ENCODE measurements at places on chromosomes 5 and 9.

DNA sequence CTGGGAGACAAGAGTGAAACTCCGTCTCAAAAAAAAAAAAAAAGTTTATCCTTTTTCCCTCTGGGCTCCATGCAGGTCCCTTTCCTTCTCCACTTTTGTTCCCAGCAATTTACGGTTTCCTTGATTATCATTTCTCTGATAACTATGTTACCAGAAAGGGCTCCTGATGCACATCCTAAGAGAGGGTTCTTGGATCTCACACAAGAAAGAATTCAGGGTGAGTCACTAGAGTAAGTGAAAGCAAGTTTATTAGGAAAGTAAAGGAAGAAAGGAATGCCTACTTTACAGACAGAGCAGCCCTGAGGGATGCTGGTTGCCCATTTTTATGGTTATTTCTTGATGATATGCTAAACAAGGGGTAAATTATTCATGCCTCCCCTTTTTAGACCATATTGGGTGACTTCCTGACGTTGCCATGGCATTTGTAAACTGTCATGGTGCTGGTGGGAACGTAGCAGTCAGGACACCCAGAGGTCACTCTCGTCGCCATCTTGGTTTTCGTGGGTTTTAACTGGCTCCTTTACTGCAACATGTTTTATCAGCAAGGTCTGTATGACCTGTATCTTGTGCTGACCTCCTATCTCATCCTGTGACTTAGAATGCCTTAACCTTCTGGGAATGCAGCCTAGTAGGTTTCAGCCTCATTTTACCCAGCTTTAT is 13.5 kb upstream of the MELK start:
- no peak for DNase-seq

- no peak for DNase-seq
These were observed 413.5 kb downstream of the TLE4 start for GRCh38 chr9:79985264-79985663.

DNA sequence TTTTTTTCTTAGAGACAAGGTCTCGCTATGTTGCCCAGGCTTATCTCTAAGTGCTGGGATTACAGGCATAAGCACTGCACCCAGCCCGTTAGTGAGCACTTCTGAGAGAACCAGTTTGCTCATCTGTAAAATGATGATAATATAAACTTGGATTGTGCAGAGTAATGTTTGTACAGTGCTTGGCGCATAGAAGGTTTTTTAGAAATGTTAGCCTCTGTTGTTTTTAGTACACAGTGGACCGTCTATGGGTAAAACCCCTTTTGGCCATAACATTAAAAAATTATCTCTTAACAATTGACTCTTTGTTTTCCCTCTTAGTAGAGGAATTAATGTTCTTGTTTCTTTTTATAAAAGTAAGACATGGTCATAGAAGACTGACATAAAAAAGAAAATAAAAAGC is 202.1 kb downstream of the PCSK5 start:
- DNase-seq, result no peak

DNA sequence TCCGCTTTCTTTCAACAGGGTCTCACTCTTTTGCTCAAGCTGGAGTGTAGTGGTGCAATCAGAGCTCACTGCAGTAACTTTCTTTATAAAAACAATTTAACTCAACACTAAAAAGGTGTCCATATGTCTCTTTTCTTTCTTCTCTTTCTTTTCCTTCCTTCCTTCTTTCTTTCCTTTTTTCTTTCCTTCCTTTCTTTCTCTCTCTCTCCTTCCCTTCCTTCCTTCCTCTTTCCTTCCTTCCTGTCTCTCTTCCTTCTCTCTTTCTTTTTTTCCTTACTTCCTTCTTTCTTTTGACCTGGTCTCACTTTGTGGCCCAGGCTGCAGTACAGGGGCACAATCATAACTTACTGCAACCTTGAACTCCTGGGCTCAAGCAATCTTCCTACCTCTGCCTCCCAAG is 25.8 kb upstream of the TBC1D2 start:
- no peak for DNase-seq

DNA sequence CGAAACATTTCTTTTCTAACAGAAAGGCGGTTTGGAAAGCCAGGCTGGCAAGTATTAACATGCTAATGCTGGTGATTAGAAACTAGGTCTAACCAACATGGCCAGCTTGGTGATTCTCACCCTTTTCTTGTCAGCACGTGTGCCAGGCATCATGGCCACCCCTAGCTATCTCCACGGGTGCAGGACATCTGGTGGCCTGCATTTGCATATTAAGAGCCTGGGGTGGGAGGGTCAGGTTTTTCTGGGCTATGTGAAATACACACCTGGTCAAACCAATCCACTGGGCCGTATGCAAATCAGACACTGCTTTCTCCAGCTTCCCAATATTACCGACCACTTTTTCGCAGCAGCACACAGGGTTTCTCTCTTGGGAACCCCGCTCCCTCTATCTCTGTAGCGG is 612.1 kb downstream of the PTPRD start:
- DNase-seq, result no peak

DNA sequence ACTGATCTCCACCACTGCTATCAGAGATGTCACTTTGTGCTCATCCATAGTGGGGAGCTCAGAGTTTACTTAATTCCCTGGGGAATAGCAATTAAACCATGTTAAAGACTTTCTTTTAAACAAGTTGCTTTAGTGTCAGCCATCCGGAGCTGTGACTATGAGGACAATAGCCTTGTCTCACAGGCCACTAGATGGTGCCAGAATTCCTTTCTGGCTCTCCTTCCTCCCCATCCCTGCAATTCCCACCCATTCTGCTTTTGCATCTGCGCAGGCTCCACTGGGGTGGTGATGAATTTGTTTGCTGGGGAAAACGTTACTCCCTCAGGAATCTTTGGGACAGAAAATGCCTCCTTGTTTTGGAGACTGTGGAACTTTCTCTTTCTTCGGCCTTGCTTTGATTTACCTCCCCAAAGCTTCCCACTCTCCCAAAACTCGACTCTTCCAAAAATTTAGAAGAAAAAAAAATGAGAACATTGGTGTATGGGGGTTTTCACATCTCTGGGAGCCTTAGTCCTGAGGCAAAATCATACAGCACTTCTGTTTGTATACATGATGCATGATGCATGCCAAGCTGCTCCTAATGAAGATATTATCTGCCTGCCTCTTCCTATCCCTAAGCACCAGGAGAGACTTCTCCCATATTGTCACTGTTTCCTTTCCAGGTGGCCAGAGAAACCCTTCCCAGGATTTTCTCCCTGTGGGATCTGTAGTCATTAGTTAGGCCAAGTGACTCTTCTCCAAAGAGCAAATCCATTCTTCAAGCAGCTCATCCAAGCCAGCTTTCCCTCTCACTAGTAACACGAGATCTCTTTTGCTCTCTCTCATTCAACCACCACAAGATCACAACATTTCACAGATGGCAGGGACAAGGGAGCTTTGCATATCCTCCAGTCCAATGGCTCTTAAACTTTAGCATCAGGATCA is 466.1 kb downstream of the TLR4 start:
- no peak for DNase-seq

DNA sequence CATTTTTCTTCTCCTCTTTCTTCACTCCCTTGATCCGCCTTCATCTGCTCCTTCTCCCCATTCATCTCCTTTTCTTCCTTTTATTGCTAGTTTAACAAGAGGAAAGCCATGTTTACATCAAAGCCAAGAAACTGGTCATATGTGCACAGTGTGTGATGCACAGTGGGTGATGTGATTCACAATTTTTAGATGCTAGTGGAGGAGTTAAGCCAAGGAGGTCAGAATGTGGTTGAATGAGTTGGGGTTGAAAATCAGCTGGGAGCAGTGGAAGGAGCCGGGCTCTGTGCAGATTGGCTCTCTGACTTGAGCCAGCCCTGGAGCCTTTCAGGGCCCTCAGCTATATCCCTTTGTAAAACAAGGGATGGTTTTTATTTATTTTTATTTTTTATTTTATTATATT is 7.3 kb downstream of the ACER2 start:
- no peak for DNase-seq

GRCh38 chr5:157630341-157630740 is 21.9 kb downstream of the SOX30 start:
- no peak for DNase-seq

DNA sequence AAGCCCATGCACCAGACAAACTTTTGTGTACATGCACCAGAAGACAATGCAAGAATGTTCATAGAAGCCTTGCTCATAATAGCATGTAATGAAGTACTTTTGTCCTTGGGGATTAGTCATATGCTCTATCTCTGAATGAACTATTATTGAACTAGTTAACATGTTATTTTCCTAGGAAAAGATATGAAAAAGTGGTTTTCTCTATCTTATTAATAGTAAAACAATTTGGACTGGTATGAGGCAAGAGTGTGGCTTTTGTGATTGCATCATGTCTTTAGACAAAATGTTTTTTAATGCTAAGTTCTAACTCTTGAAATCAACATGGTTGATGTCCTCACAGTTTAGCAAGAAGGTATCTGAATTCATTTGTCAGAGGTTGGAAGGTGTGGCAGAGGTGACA is 55.7 kb upstream of the SPDL1 start:
- no peak for DNase-seq

GRCh38 chr9:123359106-123359505 is 3.1 kb downstream of the CRB2 start:
- no peak for DNase-seq

DNA sequence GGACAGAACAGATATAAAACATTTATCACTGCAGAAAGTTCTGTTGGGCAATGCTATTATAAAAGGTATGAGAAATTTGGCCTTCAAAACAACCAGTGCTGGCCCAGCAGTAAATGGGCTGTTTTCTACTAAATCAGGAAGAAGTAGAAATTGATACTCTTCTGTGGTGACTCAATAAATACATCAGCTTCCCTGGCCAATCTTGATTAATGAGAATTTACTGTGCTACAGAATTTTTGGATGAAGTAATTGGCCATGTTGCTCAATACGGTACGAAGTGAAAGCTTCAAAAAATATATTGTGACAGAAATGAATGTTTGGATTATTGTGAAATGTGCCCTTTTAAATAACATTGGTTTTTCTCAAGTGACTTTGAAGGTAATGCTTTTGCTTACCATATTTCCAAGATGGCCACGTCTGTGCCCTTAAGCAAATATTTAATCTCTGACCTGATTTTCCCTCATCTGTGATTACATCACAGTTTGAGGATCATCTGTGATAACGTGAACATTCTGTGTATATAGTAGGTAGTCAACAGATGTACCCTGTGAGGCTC is 4.2 kb downstream of the DNAJA1 start:
- no peak for DNase-seq

DNA sequence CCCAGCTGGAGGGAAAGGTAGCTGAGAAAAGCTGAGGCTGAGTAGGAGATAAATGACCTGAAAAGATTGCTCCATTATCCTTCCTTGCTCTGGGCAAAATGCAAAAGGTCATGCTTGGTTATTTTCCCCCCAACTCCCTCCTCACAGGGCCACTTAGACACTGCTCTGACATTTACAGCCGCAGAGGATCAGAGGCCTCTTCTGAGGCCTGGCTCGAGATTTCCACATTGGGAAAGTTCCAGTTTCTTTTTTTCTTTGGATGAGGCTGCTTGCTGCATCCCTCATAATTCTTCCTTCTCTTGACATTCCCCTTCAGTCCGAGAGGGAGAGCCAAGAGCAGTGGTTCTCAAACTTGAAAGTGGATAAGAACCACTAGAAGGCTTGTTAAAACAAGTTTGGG is 60.1 kb upstream of the HSPA9 start:
- DNase-seq, result no peak

DNA sequence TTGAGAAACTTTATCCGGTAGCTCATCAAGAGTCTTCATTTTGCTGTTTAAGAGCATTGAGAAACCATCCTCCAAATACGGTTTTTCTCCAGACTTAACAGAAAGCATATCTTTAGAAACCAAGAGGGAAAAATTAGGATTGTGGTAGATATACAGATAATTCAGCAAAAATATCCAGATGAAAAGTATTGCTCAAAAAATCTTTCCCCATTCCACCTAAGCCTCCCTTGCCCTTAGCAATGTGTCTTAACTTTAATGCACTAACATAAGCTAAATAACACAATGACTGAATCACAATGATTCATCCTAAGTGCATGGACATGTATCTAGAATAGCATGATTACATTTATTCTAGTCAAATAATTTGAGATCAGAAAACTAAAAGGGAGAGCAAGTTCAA is 130.3 kb upstream of the TARS1 start:
- DNase-seq, result no peak

GRCh38 chr5:37792975-37793631 is 46.7 kb downstream of the GDNF start:
- no peak for DNase-seq

DNA sequence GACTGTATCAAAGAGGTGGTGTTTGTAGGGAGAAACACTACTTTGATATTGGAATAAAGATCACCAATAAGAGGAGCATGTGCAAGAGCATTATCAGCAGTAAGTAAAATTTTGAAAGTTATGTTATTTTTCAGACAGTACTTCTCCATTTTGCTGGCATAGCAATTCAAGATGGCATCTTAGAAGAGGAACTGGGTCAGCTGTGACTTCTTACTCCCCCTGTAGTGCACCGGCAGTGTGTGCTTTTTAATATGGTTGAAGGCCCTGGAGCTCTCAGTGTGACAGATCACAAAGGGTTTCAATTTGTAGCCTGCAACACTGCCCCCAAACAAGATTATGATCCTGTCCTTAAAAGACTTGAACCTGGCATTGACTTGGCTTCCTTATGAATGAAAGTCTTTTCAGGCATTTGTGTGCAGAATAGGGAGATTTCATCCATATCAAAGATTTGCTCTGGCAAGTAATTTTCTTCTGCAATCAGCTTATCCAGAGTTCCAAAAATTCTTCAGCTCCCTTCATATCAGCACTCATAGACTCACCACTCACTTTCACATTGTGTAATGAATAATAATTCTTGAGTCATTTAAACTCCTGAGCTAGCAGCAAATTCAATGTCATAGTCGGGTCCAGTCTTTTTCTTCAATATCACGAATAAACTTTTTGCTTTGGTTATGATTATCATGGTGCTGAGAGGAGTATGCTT is 105.7 kb upstream of the MAMDC2 start:
- no peak for DNase-seq

GRCh38 chr9:37976714-37977477 is 73.0 kb upstream of the SLC25A51 start:
- DNase-seq, result no peak

DNA sequence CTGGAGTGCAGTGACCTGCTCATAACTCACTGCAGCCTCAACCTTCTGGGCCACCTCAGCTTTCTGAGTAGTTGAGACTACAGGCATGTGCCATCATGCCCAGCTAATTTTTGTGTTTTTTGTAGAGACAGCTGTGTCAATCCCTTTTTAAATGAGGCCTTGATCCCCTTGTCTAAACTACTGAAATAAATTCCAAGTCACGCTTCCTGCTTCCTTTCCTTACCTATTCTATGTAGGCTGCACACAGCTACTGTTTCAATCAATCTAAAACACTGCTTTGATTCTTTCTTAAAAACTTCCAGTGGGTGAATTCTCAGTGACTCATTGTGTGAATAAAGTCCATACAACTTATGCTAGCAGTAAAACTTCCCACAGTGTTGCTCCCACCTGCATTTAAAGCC is 2.9 kb upstream of the C7 start:
- DNase-seq, result no peak

GRCh38 chr9:136671646-136672430 is 9.1 kb downstream of the EGFL7 start:
- DNase-seq, result peak; percentile 51
